ENCODE measurements at places on chromosomes 5 and 9. TPM values are rescaled to one million over a fixed set of nuclear protein-coding genes. Genes with fewer than 3 reads are reported as not detected.

Gene PCDHA9
- total RNA-seq: 1.6 TPM

Gene NEUROG1
- total RNA-seq: not detected

Gene MEF2C
- 95.3 TPM for total RNA-seq

Gene TMEFF1
- 34.2 TPM for total RNA-seq

Gene BTNL8
- total RNA-seq: not detected

Gene FOXD4
- total RNA-seq: 1.5 TPM
